NCI-H69 (cell line): ENCODE measurements at places on chromosomes 3 and 15.

- peak; percentile 33 for DNase-seq
Measured at GRCh38 chr15:59751552-59752413, 62.7 kb upstream of the BNIP2 start.

- peak; percentile 33 for DNase-seq
Measured at GRCh38 chr15:29913528-29914135, 91.4 kb upstream of the TJP1 start.

- DNase-seq: no peak
Measured at GRCh38 chr15:80645494-80646065, 49.5 kb upstream of the ABHD17C start.

DNA sequence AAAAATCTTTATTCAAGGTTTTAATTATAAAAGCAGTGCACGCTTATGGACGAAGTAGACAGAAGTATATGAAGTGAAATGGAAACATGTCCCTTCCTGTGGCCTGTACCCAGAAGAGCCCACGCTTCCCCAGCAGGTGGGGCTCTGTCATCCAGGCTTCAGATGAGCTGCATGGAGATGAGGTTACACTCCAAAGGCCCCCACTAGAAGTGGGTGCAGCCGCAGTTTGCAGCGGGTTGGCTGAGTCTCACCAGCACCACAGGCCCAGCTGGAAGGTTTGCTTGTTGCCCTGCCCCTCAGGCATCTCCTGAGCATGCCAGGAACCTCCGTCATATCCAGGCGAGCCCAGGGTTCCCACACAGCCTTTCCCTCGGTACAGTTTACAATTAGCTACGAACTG is 33.1 kb downstream of the PRR20G start:
- peak; percentile 16 for DNase-seq

- DNase-seq: no peak
Measured at GRCh38 chr3:106710596-106710995, 666.6 kb upstream of the CCDC54 start.

DNA sequence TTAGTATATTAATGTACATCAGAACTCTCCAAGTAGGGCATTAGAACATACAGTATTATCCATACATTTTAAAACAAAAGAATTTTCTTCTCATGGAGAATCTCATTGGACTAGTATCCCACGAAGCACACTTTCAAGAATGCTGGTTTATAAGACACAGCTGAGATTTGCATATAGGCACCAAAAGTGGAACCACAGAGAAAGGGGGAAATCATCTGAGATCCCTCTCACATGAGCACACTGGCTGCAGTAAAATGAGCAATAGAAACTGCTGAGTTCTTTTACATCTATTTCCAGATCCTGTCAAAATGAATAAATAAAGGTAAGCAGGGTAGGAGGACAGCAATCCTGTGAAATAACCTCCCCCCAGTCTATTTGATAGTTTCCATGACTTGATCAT is 665.3 kb downstream of the FHIT start:
- no peak for DNase-seq

GRCh38 chr15:73925848-73926218 is 429 bp upstream of the LOXL1 start:
- DNase-seq: no peak

GRCh38 chr15:77985031-77985930 is 92.2 kb downstream of the TBC1D2B start:
- peak; percentile 73 for DNase-seq

GRCh38 chr15:56207092-56207491 is 36.6 kb downstream of the RFX7 start:
- DNase-seq: no peak

DNA sequence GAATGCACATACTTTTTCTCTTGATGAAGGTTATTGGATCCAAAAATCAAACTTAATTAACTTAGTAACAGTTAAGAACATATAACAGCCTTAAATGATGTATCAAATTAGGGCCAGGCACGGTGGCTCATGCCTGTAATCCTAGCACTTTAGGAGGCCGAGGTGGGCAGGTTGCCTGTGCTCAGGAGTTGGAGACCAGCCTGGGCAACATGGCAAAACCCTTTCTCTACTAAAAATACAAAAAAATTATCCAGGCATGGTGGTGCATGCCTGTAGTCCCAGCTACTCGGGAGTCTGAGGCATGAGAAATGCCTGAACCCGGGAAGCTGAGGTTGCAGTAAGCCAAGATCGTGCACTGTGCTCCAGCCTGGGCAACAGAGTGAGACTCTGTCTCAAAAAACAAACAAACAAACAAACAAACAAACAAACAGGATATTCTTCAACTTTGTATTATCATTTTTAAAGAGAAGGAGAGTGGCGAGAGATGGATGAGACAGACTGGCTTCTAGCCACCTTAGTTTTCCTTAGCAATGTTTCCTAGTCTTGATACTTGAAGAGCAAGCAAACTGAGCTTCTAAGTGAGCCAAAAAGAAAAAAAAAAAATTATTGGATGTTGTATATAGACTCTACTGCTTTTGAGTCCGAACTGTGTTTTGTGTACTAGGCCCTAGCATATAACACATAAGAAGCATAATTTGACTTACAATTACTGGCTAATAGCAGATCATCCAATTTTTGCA is 13.8 kb downstream of the SPRED1 start:
- no peak for DNase-seq

DNA sequence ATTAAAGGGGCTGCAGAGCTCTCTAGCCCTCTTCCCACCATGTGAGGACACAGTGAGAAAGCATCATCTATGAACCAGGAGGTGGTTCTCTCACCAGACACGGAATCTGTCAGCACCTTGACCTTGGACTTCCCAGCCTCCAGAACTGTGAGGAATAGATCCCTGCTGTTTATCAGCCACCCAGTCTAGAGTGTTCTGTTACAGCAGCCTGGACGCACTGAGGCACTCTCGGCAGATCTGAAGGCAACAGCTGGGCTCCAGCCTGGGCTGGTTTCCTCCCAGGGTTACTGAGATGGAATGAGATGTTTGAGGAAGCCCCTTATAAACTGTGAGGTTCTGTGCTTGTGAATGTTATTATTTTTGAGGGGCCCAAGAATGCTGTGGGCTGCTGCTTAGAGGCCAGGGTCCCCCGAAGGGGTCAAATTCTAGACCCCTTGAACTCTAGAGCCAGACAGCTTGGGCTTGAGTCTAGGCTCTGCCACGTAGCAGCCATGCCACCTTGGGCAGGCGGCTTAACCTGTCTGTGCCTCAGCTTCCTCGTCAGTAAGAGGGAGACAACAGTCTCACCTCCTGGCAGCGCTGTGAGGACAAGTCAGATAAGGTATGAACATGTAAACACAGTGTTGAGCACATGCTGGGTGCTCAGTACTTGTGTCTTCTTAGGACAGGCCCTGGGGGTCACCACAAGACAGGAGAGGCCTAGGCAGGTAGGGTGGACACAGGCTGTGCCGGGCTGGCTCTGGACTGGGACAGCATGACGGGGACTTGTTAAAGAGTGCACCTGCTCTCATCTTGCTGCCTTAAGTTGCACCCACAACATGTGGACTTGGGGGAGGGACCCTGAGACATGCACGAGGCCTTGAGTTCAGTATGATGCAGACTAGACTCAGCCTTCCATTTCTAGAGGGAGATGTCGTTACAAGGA is 49.2 kb downstream of the MGLL start:
- DNase-seq: no peak

DNA sequence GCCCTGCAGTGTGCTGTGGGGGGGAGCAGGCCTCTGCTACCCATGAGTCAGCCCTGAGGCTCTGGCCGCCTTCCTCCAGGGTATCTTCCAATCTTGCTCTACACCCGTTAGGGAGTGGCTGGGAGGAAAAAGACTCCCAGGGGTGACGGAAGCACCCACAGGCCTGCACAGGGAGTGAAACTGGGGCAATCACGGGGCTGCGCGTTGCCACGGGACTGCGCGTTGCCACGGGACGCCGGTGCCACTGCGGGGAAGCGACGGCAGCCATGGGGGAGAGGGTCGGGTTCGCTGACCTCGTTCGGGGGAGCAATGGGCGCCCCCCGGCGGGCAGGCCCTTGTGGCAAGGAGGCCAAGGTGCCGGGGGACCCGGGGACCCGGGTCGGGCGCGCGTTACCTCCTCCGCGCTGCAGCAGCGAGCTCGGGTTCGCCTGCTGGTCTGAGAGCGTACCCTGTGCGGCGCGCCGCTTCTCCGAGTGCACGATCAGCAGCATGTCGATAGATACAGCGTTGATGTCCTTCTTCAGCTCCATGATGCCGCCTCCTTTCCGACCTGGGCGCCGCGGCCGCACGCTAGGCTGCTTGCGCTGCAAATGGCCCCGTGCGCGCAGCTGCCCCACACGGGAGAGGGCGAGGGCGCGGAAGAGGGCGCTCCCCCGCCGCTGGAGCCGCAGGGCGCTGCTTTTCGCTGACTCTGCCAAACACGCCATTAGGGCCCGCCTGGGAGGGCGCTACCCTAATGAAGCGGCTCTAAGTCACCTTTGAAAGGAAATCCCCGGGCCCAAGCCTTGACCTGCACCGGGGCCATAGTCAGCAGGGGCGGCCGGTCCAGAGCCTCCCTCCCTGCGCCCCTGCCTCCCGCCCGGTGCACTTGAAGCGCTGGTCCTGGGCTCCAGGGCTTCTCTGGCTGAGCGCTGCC is at the start of gene KY:
Gene KY, minus strand, starts transcription at position 592 of the 916 bp plus-strand sequence. Its CDS starts 62 bp downstream, at position 530.
- peak; percentile 58 for DNase-seq

- peak; percentile 25 for DNase-seq
Measured at GRCh38 chr3:172608575-172608974, 85.3 kb upstream of the TNFSF10 start.

DNA sequence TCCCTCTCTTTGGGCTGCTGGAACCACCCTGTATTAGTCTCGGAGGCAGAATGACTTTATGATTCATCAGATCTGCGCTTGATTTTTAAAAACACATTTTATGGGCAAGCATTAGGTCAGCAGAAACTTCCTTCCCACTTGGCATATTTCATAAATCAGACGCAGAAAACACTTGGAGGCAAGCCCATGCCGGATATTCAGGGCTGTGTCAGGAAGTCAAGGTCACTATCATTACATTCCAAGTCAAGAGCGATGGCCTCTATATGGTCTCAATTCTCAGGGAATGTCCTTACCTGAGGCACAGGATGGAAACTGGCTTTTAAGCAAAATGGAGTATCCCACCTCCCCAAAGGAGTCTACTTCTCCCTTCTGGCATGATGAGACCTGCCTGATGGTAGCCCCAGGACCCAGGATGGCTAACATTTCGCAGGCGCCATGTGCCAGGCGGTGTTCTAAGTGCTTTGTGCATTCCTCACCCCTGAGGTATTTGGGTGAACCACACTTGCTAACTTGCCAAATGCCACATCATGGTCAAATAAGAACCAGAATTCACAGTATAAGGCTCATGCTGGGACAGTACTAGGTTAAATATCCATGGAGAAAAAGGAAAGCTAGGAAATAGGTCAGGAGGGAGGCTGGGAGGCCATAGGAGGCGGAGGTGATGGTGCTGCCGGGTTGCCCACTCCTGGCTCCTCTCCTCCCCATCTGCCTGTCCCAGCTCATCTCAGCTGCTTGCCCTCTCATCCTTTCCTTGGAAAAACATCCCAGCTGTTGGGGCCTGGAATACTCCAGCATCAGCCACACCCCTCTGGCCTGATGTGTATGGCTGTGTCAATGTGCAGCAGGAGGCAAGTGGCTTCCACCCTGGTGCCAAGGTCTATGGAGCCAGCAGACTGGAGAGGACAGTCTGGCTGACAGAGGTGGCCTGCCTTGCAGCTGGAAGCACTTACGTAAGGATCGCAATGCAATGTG is 18.8 kb downstream of the BCL2L10 start:
- DNase-seq: peak; percentile 16

DNA sequence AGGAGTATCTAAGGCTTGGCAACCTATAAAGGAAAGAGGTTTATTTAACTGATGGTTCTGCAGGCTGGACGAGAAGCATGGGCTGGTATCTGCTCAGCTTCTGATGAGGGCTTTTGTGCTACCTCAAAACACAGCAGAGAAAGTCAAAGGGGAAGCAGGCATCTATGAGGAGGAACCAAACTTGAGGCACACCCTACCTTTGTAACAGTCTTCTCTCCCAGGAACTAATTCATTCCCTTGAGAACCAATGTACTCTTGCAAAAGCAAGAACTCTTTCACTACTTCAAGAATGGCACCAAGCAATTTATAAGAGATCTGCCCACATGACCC is 109.0 kb downstream of the CGGBP1 start:
- DNase-seq: no peak

GRCh38 chr3:158683230-158683962 is 10.9 kb upstream of the LXN start:
- no peak for DNase-seq

DNA sequence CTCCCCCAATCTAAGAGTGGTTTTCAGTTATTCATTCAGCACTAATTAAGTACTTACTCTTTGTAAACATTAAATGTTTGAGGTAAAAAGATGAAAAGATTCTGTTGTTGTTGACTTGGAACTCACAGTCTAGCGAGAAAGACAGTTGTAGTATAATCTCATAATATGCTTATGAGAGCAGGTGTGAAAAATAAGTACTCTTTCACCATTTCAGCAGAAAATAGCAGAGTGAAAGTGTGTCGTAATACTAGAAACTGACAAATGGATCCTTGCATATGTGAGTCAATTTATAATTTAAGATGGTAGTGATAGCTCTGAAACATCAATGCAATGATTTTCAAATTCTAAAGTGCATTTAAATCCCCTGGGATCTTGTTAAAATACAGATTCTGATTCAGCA is 618.8 kb upstream of the CCDC54 start:
- no peak for DNase-seq

DNA sequence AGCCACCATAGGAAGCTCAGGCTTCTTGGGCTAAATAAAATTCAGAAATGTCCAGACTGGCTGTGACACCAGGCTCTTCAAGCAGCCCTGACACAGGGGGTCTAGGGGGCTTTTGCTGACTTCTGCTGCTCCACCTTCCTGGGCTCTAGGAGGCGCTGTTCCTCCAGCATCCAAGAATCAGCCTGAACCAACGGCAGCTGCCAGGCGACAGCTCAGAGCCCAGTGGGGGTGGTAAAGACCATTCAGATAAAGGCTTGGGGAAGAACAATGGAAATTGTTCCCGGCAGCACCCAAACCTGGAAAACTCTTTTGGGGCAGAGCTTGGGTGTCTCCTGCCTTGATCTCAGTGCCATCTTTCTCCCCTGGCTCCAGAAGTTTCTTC is 21.6 kb upstream of the PSTPIP1 start:
- DNase-seq: peak; percentile 43

GRCh38 chr3:44848634-44849033 is 13.1 kb upstream of the TMEM42 start:
- no peak for DNase-seq

- no peak for DNase-seq
Measured at GRCh38 chr3:120497818-120498217, 47.0 kb upstream of the FSTL1 start.

DNA sequence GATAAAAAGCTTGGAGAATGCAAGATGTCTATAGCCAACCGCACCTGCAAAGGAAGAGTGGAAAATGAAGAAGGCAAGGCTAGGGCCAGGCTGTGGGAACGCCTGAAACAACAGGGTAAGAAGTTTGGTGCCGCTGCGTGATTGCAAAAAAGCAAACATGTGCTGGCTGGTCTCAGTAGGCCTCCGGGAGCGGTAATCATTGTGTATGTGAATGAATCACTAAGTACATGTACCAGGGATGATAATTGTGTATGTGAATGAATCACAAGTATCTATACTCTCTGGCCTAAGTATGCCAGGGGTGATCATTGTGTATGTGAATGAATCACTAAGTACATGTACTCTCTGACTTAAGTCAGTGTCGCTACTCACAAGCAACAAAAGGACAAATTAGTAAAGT is 40.3 kb upstream of the PARL start:
- DNase-seq: no peak

- peak; percentile 39 for DNase-seq
Measured at GRCh38 chr15:94582368-94582767, 351.0 kb downstream of the MCTP2 start.
